ENCODE measurements at places on chromosomes 16 and 17. TPM values are rescaled to one million over a fixed set of nuclear protein-coding genes. Genes with fewer than 3 reads are reported as not detected.

The JPH3 gene
- polyA plus RNA-seq: not detected

The FBXO39 gene
- 0.04 TPM for polyA plus RNA-seq

The TRAF4 gene
- polyA plus RNA-seq: 0.33 TPM

The WNK4 gene
- polyA plus RNA-seq: not detected

The MPP2 gene
- not detected for polyA plus RNA-seq

The AIPL1 gene
- not detected for polyA plus RNA-seq

The CYBA gene
- 2,376 TPM for polyA plus RNA-seq

The PPY gene
- not detected for polyA plus RNA-seq

The CD300LD gene
- 0.41 TPM for polyA plus RNA-seq

The SHBG gene
- polyA plus RNA-seq: 0.13 TPM

- no peak for DNase-seq
Observed at GRCh38 chr16:7615565-7615964, 282.9 kb downstream of the RBFOX1 start.

DNA sequence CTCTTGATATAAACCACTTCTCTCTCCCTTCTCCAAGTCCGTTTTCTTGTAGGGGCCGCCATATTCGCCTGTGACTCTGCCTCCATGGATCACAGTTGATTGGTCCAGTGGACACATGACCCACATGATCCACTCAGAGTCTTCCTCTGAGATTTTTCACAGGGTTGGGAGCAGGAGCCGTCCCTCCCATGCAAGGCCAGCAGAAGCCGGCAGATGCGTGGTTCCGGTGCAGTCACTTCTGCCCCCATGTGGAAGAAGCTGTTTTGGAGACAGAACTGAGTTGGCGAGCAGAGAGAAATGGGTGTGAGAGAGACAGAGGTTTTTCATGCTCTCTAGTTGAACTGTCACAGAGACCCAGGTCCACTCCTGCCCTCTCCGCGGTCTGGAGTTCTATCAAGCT lies 83.3 kb downstream of the C16orf95 start:
- no peak for DNase-seq

- peak; percentile 71 for DNase-seq
Observed at GRCh38 chr17:40099619-40100418, 570 bp downstream of the NR1D1 start.

GRCh38 chr17:73546770-73547536 lies 97.3 kb downstream of the SDK2 start:
- DNase-seq: peak; percentile 87

- no peak for DNase-seq
Observed at GRCh38 chr16:86625029-86625428, 46.7 kb downstream of the FOXL1 start.

DNA sequence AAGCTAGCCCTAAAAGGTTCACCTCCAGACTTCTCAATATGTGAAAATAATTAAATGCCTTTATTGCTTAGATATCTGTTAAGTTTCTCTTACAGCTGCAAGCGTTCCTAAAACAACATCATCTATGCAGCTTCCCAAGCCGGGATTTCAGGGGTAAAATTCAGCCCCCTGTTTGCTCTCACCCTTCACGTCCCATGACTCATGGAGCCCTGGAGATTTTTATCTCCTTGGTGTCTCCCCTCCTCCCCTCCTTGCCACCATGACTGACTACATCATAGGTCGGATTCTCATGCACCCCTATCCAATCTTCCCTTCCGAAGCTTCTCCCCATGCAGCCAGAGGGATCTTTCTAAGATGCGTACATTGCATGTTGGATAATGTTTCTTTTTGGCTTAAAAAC lies 21.0 kb upstream of the CACNG4 start:
- DNase-seq: no peak

GRCh38 chr16:25256695-25257469 lies 763 bp downstream of the ZKSCAN2 start:
- DNase-seq: no peak

DNA sequence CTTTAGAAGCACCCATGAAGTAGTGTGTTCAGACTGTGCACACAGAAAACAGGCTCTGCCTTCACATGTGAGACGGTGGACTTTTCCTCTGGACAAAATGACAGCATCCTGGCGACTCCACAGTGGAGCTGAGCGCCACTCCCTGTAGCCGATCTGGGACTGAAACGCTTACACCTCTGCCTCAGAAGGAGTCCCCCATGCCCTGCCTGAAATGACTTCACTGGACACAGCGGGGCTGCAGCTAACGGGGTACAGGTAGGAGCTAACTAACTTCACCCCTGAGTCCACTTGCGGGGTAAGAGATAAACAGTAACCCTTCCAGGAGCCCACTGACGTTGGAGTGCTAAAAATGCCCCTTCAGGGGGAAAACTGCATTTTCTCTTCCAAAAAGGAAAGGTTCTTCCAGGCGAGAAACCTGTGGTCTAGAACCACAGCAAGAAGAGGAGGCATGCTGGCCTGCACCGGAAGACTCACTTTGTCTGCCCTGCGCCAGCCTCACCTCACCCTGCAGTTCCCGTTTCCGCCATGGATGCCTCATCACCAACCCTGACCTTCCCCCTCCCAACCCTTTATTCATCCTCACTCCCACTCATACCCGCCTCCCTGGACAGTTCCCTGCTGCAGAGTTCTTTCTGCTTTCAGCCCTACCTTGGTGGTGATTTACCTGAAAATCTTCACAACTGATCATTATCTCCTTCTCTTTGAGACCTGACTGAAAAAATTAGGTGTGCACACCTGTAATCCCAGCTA lies 19.4 kb upstream of the ENDOV start:
- no peak for DNase-seq

- no peak for DNase-seq
Observed at GRCh38 chr16:48836636-48837035, 226.7 kb upstream of the N4BP1 start.

- no peak for DNase-seq
Observed at GRCh38 chr16:75019586-75019985, 20.8 kb downstream of the ZNRF1 start.

DNA sequence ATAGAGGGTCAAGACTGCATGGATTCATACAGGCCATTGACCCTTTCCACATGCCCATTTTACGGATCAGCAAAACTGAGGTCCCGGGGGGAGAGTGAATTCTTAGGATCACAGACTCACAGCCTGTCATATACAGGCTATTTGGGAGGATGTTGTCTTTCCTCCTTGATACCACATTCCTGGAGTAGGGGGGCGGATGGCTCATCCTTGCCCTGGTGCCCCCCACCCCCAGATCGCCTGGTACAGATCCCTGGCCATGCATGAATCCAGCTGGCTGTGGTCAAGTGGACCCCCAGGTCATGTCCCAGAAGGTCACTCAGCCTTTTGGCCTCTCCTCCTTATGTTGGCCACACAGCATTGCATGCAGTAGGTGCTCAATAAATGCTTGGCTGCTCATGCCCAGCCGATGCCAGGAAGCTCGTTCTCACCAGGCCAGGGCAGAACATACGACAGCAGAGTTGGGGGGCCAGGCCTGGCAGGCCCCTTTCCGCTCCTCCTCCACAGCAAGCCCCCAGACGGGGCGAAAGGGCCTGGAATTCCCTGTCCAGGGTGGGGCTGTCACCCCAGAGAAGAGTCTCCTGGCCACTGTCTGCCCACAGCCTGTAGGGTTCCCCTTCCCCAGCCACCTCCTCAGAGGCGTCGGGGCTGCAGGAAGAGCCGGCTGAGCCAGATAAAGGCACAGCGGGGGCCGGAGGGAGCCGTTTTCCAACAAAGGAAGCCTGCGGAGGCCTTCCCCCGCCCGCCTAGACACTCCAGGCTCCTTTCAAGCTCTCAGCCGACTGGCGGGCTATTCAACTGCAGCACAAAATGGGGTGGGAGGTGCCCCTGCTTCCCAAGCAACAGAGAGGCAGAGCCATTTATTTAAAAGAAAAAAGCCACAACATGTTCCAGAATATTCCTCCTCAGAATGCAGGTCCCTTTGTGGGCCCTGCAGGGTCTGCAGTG lies 215.7 kb upstream of the CIBAR2 start:
- DNase-seq: no peak

DNA sequence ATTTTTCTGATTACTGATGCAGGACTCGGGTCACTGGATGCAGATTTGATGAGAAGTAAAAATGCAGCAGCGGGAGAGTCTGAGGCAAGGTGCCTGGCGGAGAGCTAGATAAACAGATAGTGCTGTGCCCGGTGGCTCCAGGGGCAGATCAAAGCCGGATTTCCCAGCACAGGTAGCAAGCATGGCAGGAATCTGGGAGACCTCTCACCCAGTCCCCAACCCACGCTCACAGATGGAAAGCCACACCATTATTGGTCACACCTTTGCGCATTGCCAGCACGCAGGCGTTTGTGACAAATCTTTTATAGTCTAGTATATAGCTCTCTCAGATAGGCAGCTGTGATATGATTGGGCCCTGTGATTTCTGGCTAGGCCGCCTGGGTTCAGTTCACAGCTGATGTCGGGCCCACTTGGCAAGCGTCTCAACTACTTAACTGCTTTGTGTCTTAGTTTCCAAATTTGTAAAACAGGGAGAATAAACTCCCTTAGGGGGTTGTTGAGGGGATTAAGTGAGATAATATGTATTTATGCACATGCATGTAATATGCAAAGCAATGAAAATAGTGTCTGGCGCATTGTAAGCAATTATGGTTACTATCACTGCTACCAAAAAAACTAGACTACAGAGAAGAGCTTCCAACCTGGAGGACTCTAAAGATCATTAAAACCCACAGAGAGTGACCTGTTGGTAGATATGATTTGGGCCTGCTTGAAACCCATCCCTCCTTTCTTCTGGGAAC lies 42.0 kb upstream of the NFAT5 start:
- no peak for DNase-seq

GRCh38 chr16:90084215-90084950 lies 7.3 kb upstream of the PRDM7 start:
- peak; percentile 32 for DNase-seq

GRCh38 chr17:64087252-64088005 lies 42.5 kb downstream of the ERN1 start:
- DNase-seq: no peak

DNA sequence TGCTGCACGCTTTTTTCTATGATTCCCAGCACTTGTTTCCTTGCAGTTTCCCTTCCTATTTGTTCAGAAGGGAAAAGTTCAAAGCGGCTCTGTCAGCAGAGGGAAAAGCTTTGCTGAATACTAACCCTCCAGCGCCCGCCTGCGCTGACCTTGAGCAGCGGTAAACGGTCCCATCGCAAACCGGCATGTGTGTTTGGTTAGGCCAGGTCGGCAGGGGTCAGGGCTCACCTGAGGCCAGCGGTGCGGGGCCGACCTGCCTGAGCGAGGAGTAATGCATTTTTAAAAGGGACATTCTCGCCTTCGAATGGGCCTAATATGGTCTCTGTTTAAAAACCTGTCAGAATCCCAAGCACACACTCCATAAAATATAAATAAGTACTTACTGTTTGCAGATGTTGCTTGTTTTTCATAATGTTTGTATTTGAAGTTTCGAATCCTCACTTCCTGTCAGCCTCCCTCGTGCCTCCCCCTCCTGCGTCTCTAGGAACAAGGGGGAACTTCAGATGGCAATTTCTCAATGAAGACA lies 110.1 kb downstream of the IRX3 start:
- no peak for DNase-seq

DNA sequence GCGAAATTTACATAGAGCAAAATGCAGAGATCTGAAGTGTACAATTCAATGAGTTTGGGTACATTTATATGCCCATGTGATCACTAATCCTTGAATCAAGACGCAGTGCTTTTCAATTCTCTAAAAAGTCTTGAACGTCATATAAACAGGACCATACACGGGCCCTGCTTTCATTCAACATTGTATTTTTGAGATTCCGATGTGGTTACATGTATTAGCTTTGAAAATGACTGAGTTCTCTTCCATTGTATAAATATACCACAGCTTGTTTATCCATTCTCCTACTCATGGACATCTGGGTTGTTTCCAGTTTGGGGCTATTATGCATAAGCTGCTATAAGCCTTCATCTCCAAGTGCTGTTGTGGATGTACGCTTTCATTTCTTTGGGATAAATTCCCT lies 45.5 kb downstream of the ZCCHC14 start:
- DNase-seq: no peak

All from CD14-positive monocyte (primary cell).